SW480 (cell line): ENCODE measurements at places on chromosomes 7 and 10.

DNA sequence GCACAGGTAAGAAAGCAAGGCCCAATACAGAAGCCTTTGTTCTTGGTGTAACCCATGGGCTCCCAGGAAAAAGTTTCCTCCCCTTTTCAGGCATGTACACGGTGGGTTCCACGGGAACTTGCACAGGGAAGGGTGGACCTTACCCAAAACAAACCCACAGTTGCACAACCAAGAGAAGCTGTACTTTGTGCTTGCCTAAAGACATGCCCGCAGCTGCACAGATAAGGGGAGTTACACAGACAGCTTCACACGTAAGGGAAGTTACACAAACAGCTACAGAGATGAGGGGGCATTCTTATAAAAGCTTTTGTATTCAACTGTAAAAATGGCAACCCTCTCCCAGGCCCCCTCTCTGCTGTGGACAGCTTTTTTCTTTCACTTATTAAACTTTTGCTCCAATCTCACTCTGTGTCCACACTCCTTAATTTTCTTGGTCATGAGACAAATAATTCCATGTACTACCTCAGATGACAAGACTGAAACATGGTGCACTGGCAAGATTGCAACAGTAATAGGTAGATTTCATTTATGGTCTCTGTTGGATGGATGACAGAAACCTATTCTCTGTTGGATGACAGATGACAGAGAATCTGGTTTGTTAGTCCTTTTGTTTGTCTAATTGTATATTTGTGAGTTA, 72.9 kb downstream of the ATE1 start:
- DNase-seq = no peak

DNA sequence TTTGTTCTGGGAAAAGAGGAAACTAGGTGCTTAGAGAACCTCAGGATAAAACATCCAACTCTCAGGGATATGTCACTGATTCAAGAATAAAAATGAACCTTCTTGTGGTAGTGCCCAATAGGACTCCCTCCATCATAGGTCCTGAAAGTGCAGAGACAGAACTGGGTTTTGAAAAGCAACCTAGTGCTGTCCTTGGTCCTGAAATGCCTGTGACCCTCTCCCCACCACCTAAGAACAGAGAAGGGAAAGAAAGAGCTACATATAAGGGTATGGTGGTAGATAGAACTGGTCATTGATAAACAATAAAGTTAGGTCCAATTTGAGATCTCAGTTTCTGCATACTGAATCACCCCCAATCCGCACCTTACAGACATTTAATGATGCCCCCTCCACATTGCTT, 953.3 kb downstream of the XPNPEP1 start:
- peak; percentile 7 for DNase-seq

- DNase-seq = no peak
Measured at GRCh38 chr10:129472696-129473555, 5.9 kb downstream of the MGMT start.

DNA sequence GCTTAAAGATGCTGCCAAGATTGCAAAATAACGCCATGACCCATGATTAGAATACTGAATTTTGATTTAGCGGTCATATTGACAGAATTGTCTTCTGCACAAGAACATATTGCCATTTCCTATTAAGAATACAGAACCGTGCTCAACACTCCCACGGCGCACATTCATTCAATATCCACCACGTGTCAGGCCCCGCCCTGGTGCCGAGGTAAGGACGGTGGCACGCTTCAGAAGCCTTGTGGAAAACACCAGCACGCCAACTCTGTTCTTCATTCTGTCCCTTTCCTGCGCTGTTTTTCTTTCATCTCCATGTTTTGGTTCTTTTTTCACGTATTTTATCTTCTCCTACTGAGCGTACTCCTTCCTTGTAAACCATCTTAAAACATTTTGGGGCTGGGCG, 189.3 kb downstream of the ZMYND11 start:
- DNase-seq = no peak

DNA sequence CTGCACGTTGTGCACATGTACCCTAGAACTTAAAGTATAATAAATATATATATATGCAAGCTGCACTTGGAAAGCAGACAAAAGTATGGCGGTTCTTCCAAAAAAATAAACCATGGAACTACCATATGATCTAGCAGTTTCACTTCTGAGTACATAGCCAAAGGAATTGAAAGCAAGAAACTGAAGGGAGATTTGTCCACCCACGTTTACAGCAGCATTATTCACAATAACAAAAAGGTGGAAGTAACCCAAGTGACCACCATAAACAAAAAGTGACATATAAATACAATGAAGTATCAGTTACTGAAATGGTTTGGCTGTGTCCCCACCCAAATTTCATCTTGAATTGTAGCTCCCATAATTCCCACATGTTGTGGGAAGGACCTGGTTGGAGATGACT, 525.3 kb upstream of the CELF2 start:
- DNase-seq = no peak
